ENCODE measurements at places on chromosomes 13 and 19. TPM values are rescaled to one million over a fixed set of nuclear protein-coding genes. Genes with fewer than 3 reads are reported as not detected.

DNA sequence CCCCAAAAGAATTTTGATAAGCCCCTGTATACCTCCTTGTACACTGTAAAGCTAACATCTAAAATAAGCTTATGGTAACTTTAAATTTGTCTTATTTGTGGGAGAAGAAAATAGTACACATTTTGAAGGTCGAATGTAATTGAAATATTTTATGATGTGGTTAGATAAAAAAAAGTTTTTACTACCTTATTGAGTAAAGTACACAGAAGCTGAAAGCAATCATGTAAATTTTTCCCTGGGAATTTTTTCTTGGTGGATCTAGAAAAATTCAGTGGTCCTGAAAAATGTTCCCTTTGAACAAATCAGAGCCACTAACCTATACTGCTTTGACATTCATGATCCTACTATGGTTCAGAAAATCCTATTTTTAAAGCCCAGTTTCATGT, 46.9 kb downstream of the SIPA1L3 start:
- no peak for DNase-seq

PGLYRP1 gene
- polyA plus RNA-seq: not detected

ZNF486 gene
- 1.1 TPM for polyA plus RNA-seq

DNA sequence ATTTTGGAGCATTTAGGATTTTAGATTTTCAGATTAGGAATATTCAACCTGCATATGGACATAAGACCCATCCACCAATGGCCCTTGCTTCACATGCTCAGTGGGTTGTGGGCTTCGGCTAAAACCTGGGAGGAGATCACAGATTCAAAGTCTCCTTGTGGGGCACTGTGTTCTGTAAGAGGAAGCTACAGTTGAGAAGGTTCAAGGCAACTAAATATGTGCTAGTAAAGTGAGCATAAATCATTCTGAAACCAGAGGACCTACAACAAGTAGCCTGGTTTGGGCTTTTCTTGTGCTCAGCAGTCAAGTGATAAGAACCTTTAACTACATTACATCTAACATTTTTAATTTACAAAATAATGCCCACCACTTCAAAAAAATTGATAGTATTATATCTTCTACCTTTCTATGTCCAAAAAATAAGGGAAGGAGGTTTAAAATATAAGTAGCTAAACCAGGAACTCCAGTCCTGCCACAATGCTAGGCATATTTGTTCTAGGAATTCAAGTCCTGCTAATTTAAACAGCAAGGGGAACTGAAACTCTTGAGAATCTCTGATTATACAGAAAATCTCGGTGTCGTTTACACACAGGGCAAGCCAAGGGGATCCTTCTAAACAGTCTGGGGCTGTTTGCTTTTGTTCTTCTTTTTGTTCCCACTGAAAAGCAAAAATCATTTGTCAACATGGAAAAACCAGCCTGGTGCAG, 36.6 kb downstream of the FOXO1 start:
- DNase-seq: no peak

DNA sequence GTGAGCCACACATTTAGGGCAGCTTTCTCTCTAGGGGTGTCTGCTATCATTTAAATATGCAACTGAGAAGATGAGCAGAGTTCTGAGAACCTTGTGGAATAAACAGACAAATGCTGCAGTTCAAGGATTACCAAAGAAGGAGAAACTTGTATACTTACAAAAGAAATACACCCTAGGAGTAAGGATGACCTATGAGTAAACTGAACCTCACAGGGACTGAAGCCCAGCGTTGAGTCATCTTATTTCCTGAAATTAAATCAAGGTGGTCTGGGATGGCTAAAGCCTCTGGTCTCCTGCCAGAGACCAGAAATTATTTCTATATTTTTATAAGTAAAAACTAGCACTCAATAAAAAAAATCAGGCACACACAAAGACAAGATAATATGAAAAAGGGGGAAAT, 40.1 kb downstream of the FAM216B start:
- no peak for DNase-seq

GRCh38 chr19:9586764-9587163, 2.5 kb upstream of the ZNF121 start:
- no peak for DNase-seq

GRCh38 chr13:23859904-23860303, 29.3 kb downstream of the MIPEP start:
- DNase-seq: no peak

GRCh38 chr13:48078251-48078656, 16.6 kb downstream of the MED4 start:
- DNase-seq: no peak

DNA sequence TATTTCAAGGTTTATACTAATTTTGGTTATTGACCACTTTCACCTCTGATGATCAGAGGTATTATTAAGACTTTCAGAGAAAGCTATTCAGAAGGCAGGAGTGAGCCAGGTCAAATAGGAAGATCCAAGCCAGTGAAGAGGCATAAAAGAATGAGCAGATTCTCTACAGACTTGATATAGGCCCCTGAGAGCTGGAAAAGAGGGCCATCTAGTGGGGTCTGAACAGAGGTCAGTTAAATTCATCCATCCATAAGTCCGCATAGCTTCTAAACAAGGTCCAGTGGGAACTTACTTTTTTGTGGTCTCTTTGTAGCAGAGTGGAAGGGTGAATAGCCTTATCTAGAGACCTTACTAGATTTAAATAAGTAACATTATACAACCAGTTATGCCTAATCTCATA, 126.6 kb upstream of the UFM1 start:
- DNase-seq: no peak
